ENCODE measurements at places on chromosomes 12 and 14.

DNA sequence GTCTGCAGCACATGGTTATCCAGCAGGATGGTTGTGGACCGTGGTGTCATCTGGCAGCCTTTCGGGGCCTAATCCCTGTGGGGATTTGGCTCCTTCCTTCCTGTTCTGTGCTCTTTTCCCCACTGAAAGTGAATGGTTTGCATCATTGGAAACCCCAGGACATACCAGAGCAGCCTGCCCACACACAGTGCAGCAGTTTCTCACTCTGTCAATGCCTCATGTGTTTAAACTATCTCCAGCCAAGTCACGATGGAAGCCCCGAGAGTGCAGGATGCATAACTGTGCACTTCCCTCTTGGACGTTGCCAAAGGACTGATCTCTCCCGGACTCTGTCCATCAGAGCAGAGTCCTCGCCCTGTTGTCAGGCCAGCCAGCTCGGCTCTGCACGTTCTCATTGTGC is 29.0 kb upstream of the AMN start:
- DNase-seq: peak; percentile 83

- DNase-seq: no peak
Observed at GRCh38 chr12:84986586-84986985, 49.5 kb downstream of the TSPAN19 start.

GRCh38 chr14:105026802-105027563 is 6.1 kb upstream of the CDCA4 start:
- peak; percentile 38 for DNase-seq

GRCh38 chr12:105036937-105037649 is 47.2 kb downstream of the ALDH1L2 start:
- DNase-seq: no peak

DNA sequence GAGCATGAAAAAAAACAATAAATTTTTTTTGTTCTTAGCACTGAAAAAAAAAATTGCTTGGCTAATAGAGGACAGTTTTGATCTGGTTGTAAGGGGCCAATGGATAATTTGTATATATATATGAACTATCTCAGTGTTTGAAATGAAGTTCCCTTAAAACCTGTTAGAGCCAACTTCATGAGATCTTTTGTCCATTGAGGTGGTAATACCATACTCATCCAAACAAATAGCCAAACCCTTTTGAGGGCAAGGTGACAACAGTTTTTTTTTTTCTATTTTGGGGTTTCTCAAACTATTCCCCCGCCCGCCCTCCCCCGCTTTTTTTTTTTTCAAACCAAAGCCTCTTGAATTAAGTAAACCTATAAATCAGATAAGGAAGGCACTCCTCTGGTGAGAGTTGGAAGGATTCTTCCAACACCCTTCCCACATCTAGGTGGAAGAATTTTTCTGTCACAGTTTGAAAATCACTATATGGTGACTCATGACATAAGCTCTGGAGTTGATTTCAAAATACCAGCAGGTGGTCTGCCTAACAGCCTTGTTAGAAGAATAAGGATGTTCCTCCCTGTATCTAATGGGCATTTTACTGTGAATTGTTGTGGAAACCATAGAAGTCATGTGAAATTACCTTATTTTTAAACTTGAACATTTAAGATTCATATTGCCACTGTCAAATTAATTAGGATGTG is 10.2 kb downstream of the ARHGAP5 start:
- peak; percentile 94 for DNase-seq

DNA sequence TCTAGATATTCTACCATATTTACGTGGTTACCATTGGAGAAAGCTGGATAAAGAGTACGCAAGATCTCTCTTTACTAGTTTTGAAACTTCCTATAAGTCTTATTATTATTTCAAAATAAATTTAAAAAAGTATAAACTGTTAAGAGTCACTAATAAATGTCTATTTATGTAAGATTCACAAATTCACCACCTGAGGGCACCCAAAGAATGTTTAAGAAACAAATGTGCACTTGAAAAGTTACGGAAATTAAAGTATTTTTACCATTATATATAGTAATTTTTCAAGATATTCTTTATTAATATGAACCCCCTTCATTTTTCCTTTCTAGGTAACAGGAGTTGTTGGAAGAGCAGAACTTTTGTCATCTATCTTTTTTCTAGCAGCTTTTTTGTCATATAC is 11.9 kb downstream of the TMTC3 start:
- peak; percentile 41 for DNase-seq

GRCh38 chr12:76633415-76633814 is 73.8 kb upstream of the OSBPL8 start:
- no peak for DNase-seq

GRCh38 chr14:61470261-61470960 is 149.0 kb downstream of the PRKCH start:
- DNase-seq: peak; percentile 90

GRCh38 chr12:117060246-117060928 is 38.8 kb downstream of the TESC start:
- DNase-seq: no peak

DNA sequence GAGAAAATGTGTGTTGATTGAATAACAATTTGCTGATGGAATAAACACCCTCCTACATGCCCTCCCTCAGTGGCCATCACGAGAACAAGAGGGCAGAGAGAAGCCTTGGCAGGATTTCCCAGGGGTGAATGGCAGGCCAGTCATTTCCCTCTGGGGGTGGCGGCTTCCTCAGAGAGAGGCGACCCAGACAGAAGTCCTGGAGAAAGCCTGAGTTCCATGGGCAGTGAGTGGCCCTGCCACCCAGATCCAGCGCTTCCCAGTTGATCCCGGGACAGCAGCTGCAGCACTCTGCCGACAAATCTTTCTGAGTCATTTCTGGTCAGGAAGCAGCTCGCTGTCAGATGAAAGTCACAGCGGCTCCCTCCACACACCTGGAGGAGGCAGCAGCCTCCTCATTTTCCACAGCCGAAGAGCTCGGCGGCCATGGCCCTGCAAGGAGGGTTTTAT is 123.0 kb downstream of the SCARB1 start:
- DNase-seq: no peak
